ENCODE measurements at places on chromosomes 1 and 21.

DNA sequence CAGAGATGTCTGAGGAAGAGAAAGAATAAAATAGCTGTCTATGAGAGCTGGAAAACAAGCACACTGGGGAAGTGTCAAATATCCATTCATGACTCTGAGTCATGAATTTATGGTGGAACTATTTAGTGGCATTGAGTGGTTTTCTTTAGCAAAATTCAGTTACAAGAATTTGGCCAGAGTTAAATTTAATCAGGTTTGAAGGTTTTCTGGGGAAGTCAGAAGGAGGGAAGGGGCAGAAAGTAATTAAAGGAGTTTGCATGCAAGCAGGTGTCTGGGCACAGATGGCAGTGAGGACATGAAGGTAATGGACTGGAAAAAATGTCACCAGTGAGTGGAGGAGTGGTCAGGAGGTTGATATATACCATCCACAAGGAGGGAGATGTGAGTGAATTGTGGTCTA is 121.9 kb upstream of the IVNS1ABP start:
- DNase-seq = no peak

- DNase-seq = no peak
These were observed 102.2 kb upstream of the HAO2 start for GRCh38 chr1:119266386-119266785.

GRCh38 chr1:192705510-192705909 is 69.6 kb downstream of the RGS13 start:
- no peak for DNase-seq

DNA sequence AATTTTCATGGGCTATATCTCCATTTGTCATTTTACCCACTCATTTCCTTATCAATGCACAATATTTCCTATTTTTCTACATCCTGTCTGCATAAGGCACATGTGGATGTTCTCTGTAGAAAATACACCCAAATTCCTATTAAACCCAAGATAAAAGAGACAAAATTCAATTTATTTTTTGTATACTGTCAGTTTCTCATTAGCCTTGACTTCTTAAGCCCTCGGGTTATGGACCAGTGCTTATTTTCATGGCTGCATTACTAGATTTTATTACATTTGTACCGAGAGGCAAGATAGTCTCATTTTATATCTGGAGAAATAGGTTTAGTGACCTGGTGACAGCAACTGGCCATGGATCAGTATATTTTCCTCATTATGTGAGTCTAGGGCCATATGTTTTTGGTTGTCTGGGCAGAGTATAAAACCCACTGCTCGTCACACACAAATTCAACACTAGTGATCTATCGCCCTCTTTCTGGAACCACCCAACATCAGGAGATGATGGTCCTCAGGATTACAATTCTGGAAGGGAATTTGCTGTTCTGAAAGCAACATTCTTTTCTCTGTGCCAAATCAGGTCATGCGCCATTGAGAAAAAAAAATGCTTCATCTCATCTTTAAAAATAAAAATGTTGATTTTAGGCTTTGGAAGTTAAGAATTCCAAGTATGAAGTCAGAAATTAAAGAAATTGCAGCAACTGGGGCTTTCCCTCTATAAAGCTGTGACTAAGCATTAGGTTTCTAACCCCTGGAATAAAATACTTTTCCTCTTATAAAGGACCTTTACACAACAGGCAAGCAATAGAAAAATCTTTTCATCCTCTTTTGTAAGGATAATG is 81.4 kb downstream of the ASTN1 start:
- DNase-seq = no peak

DNA sequence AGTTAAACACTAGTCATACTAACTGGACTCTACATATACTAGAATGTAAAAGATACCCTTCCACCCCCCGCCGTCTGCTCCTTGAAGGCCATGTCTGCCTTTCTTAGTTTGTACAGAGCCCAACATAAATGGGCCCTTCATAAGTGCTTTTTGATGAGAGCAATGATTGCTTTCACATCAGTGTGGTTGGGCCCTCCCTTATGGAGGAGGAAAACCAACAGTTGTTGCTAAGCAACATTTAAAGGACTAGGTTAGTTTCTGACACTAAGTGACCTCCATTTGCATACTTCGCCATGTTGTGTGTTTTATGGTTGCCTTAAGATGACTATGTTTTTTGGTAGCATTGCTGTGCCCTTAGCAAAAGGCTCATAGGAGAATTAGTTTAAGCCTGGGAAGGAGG is 182.0 kb upstream of the SGIP1 start:
- no peak for DNase-seq

DNA sequence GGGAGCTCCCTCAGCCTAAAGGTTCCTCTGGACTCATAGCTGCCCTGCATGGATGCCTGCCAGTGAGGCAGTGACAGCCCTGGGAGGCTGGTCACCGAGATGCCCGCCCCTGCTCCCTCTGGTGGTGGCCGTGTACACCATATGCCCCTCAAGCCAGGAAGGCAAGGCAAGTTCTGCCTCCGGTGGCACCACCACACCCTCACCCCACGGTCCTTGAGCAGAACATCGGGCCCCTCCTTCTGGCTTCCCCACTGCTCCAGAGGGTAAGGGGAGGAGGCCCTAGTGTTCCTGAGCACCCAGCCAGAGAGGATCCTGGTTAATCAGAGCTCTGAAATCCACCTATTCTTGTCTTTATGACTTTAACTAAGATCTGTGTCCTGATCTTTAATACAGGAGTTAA is 1.5 kb upstream of the S100A14 start:
- DNase-seq = peak; percentile 34

GRCh38 chr1:213103377-213104306 is 52.6 kb downstream of the RPS6KC1 start:
- no peak for DNase-seq

DNA sequence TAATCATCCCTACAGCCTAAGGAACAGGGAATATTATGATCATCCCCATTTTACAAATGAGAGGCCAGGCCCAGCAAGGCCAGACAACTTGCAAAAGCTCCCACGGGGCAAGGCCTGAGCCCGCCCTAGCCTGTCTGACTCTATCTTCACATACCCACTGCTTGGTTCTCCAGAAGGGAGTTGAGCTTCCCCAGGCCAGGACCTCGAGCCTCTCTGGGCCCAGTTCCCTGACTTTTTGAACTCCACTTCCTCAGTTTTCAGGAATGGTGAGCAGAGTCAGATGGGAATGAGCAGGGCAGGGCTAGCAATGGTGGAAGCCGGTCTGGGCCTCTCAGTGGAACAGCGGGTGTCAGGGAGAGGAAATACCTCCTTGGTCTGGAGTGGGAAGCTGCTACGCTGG is 39.3 kb downstream of the CACNA1S start:
- no peak for DNase-seq

- no peak for DNase-seq
These were observed 155.0 kb upstream of the RUNX1 start for GRCh38 chr21:35204125-35204524.

DNA sequence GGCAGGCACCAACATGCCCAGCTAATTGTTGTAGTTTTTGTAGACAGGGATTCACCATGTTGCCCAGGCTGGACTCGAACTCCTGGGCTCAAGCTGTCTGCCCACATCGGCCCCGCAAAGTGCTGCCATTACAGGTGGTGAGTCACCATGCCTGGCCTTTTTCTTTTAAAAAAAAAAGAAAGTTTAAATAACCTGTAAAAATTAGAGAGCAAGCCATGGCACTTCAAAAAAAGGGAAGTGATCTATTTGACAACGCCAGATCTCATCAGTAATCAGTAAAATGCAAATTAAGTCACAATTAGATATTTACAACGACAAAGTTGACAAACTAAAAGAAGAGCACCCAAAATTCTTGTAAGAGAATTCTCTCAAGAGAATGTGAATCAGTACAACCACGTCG is 2.9 kb upstream of the RBBP5 start:
- no peak for DNase-seq

DNA sequence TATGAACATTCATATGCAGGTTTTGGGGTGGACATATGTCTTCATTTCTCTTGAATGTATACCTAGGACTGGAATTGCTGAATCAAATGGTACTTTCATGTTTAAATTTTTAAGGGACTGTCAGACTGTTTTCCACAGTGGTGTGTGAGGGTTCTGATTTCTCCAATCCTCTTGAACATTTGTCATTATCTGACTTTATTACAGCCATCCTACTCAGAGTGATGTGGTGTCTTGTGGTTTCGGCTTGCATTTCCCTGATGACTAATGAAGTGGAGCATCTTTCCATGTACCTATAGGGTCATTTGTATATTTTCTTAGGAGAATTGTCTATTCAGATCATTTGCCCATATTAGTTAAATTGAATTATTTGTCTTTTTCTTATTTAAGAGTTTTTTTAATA is 35.4 kb upstream of the ZNF281 start:
- peak; percentile 31 for DNase-seq

DNA sequence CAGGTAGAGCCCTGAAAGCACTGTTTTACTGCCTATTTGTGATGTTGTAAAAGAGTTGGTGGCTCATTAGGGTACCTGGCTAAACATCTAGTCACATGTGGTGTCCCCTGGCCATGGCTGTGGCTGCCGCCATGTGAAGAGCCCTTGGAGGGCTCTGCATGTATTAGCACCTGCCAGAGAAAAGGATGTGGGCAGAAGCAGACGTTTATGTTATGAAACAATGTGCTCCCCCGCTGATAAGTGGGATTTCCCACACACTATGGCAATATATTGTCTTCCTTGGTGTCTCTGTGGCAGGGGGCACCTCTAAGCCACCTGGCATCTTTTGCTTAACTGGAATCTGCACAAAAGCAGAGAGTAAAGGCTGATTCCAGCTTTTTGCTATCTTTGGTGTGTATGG is 9.6 kb downstream of the TENT5C start:
- no peak for DNase-seq

DNA sequence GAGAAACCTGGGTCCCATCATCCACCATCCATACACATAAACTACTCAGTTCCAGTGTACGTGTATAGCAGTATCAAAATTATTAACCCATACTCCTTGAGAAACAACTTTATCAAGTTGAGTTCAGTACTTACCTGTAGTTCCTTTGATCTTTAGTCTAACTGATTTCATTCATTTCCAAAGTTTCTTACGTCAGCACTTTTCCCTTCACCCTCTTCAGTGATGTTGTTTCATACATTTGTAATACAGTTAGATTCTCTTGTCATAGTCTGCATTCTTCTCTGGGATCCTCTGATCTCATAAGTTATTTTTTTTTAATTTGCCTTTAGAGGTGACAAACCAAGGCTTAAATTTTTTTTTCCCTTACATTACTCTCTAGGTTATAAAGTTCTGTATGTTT is 143.2 kb downstream of the PIK3R3 start:
- DNase-seq = no peak

DNA sequence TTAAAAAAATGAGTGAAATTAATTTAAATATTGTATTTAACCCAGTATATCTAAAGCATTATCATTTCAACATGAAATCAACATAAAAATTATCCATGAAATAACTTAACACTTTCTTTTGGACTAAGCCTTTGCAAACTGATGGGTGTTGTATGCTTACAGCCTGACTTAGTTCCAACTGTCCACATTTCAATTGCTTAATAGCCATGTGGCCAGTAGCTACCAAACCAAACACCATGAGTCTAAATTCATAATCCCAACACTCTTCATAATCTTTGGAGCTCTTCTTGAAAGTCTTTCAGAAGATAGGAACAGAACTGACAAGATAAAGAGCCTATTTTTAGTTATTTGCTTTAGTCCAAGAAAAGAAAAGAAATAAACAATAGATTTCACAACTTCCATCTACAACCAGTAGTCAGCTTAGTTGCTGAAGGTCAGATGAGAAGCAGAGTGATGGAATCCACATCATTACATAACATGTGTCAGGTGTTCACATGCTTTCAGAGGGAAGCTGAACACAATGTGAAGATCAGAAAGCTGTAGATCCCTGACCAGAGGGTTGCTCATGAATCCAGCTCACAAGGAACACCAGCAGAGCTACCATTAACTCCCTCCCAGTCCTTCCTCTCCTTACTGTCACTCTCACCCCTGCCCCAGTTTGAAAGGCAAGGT is 144.0 kb upstream of the ZNF648 start:
- DNase-seq = no peak

- DNase-seq = no peak
These were observed 79.5 kb downstream of the RUNX1 start for GRCh38 chr21:34969423-34970166.

GRCh38 chr1:44903011-44903680 is 60.1 kb upstream of the PTCH2 start:
- no peak for DNase-seq

DNA sequence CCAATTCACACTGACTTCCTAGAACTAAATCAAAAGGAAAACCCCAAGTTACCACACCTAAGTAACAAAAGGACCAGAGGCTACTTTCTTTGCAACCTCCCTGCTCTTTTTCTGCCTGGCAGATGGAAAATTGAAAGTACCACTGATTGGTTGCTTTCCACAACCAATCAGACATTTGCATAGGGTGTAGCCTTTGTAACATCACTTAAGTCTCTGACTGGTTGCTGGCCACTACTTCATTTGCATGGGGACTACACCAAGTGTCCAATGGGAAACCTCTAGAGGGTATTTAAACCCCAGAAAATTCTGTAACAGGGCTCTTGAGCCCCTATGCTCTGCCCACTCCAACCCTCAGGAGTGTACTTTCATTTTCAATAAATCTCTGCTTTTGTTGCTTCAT is 365.0 kb downstream of the LTN1 start:
- DNase-seq = no peak

DNA sequence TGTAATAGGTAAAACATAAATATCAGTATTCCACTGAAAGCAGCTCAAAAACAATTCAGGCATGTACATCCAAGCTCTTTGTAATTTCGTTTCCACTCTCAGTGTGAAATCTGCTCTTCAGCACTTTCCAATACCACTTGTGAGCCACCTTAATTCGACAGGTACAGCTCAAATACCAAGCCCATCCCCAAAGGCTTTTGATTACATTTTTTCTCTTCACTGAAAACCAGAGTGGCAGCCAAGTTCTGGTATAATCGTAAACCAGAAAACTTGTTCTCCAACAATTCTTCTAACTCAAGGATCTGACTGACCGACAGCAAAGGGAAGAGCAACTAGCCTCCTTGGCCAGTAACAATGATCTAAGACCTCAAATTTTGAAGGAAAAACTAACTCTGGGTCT is 36.8 kb downstream of the FBXO42 start:
- DNase-seq = no peak

DNA sequence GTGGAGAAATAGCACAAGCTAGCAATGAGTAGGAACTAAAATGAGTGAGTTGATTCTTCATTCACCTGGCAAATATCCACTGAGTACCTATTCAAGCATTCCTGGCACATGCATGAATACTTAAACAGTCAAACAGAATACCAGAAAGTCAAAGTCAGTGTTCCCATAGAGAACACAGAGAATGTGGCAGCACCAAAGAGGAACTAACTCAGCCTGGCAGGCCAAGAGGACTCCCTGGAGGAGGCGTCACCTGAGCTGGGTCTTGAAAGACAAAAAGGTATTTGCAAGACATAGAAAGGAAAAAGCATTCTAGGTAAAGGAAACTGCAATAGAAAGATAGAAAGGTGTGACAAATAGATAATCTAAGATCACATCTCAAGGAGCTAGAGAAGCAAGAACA is 49.7 kb downstream of the DMRTA2 start:
- DNase-seq = no peak

DNA sequence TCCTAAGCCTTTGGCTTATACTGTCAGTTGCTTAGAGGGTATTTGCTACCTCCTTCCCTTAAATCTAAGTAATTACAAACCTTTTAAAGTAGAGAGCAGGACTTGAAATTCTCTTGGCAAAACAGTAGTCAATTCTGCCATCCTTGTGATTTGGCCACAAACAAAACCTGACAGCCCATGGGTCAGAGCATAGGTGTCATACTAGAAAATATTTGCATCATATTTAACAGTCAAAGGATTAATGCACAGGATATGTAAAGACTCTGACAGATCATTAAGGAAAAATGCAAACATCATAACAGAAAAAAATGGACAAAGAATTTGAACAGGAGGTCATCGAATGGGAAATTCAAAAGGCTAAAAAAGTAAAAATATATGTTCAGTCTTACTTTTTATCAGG is 50.5 kb downstream of the ZFYVE9 start:
- no peak for DNase-seq

All from T-helper 2 cell (primary cell).